ENCODE measurements at places on chromosomes 16 and 17.
A peak's percentile ranks its signal among the peaks of the same experiment; 100 is the strongest.

DNA sequence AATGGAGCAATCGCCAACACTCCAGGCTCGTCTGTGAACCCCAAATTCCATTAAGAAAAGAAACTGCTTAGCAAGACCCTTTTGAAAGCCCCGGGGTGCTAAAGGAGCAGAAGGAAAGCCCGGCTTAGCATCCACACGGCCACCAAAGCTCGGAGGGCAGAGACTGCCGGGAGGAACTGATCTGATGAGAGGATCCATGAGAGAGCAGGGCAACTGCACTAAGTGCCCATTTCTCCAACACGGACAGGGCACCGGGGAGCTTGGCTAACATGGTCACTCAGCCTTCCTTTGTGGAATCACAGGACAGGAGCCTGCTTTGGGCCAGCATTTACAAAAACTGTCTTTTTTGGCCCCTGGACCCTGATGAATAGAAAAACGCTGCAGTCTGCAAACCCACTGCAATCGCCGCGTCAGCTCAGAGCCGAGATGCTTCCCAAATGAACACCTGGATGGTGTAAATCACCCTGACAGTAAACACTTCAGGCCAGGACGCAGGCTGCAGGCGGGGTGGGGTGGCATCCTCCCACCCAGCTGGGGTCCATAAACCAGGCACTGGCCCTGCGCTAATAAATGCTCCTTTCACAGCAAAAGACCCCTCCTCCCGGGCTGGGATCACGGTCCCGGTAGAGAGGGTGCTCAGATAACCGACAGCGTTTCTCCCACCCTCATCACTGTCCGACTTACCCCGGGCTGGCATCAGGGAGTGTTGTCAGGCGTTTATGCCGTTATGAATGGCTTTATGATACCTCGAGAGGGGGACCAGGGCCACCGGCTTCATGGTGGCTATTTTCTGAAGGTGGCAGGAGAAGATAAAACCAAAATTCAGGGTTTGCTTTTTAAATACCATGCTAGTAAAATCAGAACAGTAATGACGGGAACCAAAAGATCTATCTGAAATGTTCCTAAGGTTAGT lies 299.5 kb downstream of the IRF8 start:
- no peak for DNase-seq
- peaks cover 56% of the 10 kb centered on the region for H3K27me3 ChIP-seq
- no peak overlapping the region for H3K27ac ChIP-seq
- no peaks in the 10 kb centered on the region for H3K4me1 ChIP-seq

DNA sequence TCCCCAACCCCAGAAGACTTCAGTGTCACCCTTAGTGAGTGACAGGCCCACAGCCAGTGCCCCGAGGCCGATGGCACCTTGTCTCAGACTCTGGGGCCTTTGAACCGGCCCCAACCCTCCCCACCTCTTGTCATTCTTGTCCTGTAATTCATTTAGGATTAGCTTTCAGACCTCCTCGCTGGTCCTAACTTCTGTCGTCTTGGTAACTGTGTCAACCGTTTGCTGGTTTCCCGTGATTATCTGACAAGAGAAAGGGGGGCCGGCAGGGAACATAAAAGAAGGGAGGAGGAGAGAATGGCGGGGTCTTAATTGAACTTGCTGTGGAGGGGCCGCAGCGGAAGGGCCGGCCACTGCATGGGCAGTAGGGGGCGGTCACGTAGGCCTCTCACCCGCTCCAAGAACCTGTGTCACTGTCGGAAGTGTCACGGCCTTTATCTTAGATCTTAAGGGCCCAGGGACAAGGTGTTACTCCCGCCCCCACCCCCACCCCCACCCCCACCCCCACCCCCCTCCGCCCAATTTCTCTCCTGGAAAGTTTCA lies 46.5 kb upstream of the GSE1 start:
- H3K4me3 ChIP-seq, result no peak overlapping the region
- H3K4me1 ChIP-seq, result peaks cover 35% of the 10 kb centered on the region
- H3K27me3 ChIP-seq, result no peaks in the 10 kb centered on the region
- no peak for DNase-seq

DNA sequence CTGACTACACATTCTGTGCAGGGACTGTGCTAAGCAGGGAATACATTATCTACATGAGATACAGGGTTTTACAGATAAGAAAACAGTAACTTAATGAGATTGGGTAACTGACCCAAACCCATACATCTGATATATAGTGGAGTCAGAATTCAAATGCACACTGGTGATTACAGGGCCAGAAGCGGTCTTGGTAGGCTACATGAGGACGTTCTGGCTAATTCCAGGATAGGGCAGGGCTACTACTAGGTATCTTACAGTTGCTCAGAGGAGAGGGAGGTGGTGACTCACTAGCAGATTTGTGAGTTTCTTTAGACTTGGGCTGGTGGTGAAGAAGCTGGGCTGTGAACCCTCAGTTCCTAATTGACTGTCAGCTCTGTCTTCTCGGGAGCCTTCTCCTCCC lies 21.4 kb downstream of the TRIM16 start:
- H3K4me3 ChIP-seq, result no peak overlapping the region
- DNase-seq, result no peak
- H3K4me1 ChIP-seq, result peaks cover 3% of the 10 kb centered on the region
- peaks cover 11% of the 10 kb centered on the region for H3K36me3 ChIP-seq
- no peaks in the 10 kb centered on the region for H3K27me3 ChIP-seq
- no peak overlapping the region for H3K27ac ChIP-seq

- DNase-seq, result no peak
- H3K36me3 ChIP-seq, result no peaks in the 10 kb centered on the region
- H3K4me1 ChIP-seq, result peaks cover 20% of the 10 kb centered on the region
- no peaks in the 10 kb centered on the region for H3K27me3 ChIP-seq
- no peak overlapping the region for H3K4me3 ChIP-seq
These were observed 12.9 kb upstream of the MAP2K3 start for GRCh38 chr17:21271454-21272183.

DNA sequence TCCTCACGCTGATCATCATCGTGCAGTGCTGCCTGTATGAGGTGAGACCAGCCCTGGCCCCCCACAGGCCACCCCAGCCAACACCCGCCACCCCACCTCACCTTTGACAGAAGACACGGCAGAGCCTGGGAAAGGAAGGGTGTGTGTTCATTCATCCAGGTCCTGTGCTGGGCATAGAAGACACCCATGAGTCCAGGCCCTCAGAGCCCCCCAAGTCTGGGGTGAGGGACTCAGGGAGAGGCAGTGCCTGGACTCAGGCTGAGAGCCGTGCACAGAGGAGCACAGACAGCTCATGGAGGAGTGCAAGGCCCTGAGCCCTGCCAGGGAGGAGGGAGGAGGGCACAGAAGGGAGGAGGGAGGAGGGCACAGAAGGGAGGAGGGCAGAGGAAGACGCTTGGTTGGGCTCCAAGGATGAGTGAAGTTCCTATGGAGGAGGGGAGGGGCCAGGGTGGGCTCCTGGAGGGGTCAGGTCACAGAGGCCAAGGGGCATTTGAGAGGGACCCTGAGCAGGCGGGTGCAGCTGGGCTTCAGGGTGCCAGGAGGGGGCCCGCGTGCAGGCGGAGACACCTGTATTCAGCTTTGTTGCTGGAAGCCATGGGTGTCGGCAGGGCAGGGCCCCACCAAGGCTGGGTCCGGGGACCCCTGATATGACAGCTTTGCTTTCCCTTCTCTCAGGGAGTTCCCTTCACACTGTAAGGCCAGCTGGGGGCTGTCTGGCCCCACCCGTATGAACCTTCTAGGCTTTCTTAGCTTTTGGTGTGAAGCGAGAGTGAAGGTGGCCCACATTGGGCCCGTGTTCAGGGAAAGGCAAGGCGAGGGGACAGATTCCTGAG lies 11.4 kb downstream of the TAX1BP3 start:
- no peak overlapping the region for H3K4me3 ChIP-seq
- peak overlapping the region; percentile 26 for H3K27ac ChIP-seq
- no peaks in the 10 kb centered on the region for H3K27me3 ChIP-seq
- no peaks in the 10 kb centered on the region for H3K36me3 ChIP-seq

- H3K36me3 ChIP-seq, result no peaks in the 10 kb centered on the region
- no peak overlapping the region for H3K27ac ChIP-seq
- H3K4me3 ChIP-seq, result no peak overlapping the region
- no peak for DNase-seq
- H3K4me1 ChIP-seq, result peaks cover 12% of the 10 kb centered on the region
- H3K27me3 ChIP-seq, result peaks cover 34% of the 10 kb centered on the region
These were observed 400.2 kb downstream of the SEC14L1 start for GRCh38 chr17:77540975-77541374.

- H3K4me3 ChIP-seq, result no peak overlapping the region
- no peaks in the 10 kb centered on the region for H3K27me3 ChIP-seq
- peaks cover 33% of the 10 kb centered on the region for H3K36me3 ChIP-seq
These were observed 12.4 kb downstream of the NAT9 start for GRCh38 chr17:74763565-74764387.

DNA sequence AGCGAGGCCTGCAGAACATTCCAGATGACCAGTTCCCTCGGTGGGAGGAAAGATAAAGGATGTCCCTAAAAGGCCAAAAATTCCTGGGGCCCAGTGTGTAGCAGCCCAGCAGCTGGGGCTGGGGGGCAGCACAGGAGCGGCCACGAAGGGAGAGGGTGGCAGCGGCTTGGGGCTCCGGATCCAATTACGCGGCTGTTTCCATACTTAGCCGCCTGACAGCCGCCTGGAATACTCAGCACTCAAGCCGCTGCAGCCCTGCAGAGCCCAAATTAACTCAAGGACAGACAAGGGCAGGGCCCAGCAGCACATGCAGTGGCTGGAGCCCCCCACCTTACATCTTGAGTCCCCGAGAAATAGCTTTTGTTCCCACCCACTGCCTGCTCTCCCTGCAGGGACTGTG lies 1.3 kb downstream of the SRL start:
- no peaks in the 10 kb centered on the region for H3K27me3 ChIP-seq
- no peaks in the 10 kb centered on the region for H3K36me3 ChIP-seq
- H3K4me3 ChIP-seq, result no peak overlapping the region
- no peaks in the 10 kb centered on the region for H3K4me1 ChIP-seq
- no peak overlapping the region for H3K27ac ChIP-seq

GRCh38 chr17:49676276-49676868 lies 1.5 kb downstream of the SPOP start:
- peak overlapping the region; percentile 88 for H3K4me3 ChIP-seq
- DNase-seq, result no peak

- H3K36me3 ChIP-seq, result no peaks in the 10 kb centered on the region
- DNase-seq, result no peak
- no peak overlapping the region for H3K27ac ChIP-seq
- H3K27me3 ChIP-seq, result peaks cover 8% of the 10 kb centered on the region
These were observed 6.5 kb upstream of the CCL2 start for GRCh38 chr17:34248511-34249024.

DNA sequence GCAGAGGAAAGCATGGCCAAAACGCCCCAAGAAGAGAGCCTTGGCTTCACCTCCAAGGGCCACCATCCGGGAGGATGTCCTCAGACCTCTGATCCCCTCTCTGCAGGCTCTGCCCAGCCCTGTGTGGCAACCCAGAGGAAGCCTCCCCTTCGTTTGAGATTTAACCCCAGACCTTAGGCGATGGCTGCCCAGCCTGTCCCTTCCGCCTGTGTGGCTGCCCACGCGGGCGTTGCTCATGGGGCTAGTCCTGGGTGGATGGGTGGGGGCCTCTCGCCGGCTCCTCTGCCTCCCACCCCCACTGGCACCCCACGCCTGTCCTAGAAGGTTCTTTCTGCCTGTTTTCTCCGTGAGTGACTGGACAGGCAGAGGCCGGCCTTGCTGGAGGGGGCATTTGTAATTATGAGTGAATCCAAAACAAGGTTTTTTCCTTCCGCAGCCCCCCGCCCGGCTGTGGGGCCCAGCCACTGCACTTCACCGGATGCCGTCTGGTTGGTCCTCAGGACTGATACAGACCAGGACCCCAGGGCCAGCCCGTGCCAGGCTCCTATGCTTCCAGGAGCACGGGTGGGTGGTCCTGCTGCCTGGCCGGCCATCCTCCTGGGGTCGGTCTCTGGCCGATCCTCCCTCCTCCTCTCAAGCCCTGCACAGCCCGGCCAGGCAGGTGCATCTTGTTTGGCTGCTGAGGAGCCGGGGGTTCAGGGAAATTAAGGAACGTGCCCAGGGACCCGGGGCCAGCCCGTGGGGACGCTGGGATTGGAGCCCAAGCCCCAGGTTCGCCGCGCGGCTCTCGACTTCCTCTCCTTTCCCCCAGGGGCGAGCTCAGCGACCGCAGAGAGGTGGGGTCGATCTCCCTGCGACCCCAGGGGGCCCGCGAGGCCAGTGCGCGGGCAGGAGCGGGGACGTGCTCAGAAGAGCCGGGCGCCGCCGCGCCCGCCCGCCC lies at the start of gene TMEM235:
Gene TMEM235 (plus strand): TSS at position 636 of the 940 bp plus-strand sequence. CDS start 393 bp downstream, outside the sequence.
- H3K36me3 ChIP-seq, result no peaks in the 10 kb centered on the region
- H3K27me3 ChIP-seq, result peaks cover 31% of the 10 kb centered on the region
- no peaks in the 10 kb centered on the region for H3K4me1 ChIP-seq
- no peak within 1 kb of the TSS for H3K27ac ChIP-seq
- H3K4me3 ChIP-seq, result no peak within 1 kb of the TSS
